Left colon (tissue), 2 donors: ENCODE measurements at places on chromosomes 16 and 17. TPM values are rescaled to one million over a fixed set of nuclear protein-coding genes. Genes with fewer than 3 reads are reported as not detected.

The SPHK1 gene
- 2.9 TPM for total RNA-seq

The CD300E gene
- total RNA-seq: not detected

The LITAFD gene
- total RNA-seq: not detected

The ITGB3 gene
- 3.2 TPM for total RNA-seq

The KCNJ12 gene
- total RNA-seq: 0.84 TPM

DNA sequence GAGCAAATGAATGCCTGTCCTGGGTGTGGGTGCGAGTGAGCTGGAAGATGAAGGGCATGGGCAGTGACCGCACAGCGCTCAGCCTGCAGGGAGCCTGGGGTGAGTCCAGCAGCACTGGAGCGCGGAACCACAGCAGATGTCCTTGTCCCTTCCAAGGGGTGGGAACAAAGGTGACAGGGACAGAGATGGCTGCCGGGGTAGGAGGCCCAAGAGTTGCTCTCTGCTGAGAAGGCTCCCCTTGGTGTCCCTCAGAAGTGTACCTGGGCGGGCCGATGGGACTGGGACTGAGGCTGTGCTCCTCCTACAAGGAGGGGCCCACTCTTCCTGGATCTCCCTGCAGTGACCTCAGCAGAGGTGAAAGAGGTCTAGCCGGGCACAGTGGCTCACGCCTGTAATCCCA lies 7.6 kb upstream of the PGAP6 start:
- DNase-seq: no peak

DNA sequence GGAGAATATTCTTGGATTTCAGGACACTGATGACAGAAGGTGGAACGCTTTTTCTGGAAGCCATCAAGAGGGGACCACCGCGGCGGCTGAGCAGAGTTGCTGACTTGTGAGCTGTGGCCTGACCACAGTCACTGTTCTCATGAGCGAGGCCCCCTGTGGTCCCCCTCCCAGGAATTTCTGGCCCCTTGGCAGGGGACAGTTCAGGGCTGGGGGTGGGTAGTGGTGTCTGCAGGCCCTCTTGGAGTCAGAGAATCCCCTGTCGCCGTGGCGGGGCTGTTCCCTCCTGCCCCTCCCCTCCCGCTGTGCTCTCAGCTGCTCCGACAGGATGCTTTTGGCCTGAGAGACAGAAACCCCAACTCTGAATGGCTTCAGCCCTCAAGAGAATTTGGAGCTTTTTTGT lies 292.0 kb downstream of the SEC14L1 start:
- no peak for DNase-seq

GRCh38 chr16:50665128-50665878 lies 15.8 kb downstream of the SNX20 start:
- peak; percentile 85 for DNase-seq

DNA sequence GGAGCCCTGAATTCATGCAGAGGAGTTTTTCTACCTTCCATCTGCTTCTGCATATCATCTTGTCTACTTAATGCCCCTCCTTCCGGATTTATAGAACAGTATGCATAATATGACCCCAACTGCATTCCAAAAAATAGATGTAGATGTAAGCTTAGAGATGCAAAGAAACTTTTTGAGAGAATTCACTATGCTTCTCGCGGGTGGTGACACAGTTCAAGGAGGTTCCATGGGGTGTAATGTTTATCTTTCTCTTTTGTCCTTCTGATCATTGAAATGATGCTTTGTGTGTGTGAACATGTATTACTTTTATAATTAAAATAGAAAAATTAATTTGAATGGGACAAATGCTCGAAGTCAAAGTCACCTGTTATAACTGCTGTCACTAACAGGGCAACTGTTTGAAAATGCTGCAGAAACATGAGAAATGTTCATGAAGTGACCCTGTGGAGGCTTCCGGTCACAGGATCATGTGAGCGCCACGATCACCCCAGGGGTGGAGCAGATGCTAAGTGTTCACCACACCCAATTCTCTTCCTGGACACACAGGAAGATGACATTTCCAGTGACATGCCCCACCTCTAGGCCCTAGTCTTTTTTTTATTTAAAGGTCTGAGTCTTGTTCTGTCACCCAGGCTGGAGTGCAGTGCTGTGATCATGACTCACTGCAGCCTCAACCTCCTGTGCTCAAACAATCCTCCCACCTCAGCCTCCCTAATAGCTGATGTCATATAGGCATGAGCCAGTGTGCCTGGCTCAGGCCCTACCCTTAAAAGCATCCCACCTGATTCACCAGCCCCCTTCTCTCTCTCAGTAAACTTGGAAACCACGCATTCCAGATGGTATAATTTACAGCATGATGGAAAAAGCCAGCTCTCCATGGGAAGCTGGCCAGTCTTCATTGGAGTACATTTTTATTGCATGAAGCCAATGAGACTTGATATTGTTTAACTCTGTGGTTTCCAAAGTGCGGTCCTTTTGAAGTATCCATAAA lies 21.0 kb upstream of the AGRP start:
- DNase-seq: peak; percentile 80

- no peak for DNase-seq
Measured at GRCh38 chr16:85522308-85522841, 90.7 kb upstream of the GSE1 start.

- no peak for DNase-seq
Measured at GRCh38 chr17:65078441-65079160, 22.1 kb upstream of the GNA13 start.

DNA sequence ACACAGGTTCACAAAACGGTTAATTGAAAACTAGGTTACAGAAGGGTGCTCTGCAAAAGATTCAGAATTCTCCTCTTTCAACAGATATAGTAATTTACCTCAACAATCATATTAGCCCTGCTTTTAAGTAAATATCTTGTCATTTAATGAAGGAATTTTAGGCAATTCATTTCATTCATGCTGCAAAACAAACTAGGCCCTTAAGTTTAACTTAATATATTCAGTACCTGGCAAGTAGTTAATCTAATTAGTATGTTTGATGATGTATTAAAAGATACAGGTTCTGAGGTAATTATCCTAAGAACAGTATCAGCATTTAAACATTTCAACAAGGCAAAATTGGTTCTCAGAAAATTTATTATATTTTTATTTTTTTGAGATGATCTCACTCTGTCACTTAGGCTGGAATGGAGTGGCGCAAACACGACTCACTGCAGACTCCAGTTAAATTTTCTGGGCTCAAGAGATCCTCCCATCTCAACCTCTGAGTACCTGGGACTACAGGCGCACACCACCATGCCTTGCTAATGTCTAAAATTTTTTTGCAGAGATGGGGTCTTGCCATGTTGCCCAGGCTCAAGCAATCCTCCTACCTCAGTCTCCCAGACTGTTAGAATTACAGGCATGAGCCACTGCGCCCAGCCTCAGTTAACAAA lies 44.9 kb downstream of the SMURF2 start:
- no peak for DNase-seq

GRCh38 chr17:44564429-44564828 lies 7.1 kb downstream of the FZD2 start:
- no peak for DNase-seq

GRCh38 chr17:601244-601925 lies 113.3 kb downstream of the VPS53 start:
- DNase-seq: peak; percentile 59

DNA sequence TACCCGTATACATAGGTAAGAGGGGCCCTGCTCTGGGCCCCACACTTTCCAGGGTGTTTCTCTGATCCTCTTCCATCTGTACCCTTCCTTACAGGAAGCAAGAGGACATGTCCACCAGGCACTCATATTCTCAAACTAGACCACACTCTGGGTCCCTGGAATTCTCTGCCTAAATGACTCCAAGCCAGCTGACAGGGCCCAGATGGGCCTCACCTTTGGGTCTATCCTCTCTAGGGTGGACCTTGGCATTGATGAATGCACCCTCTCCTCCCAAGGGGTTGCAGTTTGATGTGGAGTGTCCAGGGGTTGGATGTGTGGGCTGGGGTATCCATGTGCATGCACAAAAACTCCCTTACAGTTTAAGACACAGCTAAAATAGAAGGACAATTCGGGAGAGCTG lies 95.8 kb downstream of the ASIC2 start:
- DNase-seq: no peak

DNA sequence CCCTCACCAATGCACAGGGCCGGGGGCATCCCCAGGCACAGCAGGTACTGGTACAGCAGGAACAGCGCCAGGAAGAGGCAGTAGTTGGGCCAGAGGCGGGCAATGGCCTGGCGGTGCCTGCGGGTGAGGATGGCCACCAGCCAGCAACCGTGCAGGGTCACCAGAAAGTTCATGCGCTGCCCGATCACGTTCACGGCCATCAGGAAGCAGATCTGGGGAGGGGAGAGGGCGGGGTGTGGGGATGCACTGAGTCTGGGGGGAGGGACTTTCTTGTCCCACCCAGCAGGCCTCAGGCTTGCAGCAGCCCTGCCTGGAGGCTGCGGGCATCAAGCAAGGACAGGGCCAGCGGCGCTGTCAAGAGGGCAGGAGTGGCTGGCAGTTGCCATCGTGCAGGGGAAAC lies 25.4 kb downstream of the CTU2 start:
- no peak for DNase-seq
